HT1080 (cell line): ENCODE measurements at places on chromosomes 4 and X. TPM values are rescaled to one million over a fixed set of nuclear protein-coding genes. Genes with fewer than 3 reads are reported as not detected.

DNA sequence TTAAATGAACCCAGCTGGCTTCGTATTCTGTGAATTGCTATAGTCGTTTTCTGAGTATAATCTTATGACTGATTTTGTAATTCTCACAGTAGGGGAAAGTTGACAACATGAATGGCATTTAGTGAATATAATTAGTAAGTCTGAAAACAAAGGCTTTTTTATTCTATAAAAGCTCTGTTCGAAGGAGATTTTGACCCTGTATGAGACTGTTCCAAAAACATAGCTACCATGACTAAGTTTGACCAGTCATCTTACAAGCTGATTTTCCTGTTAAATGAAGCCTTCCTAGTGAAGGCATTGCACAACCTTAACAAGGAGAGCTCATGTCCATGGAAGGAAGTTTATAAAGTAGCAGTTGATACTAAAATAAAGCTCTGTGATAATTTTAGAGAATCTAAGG lies 242.3 kb downstream of the RPA4 start:
- peak; percentile 17 for DNase-seq

- DNase-seq: no peak
Measured at GRCh38 chrX:68249903-68250302, 183.4 kb downstream of the OPHN1 start.

- DNase-seq: no peak
Measured at GRCh38 chrX:155876704-155877103, 4.4 kb upstream of the VAMP7 start.

GRCh38 chrX:40651620-40652223 lies 4.4 kb upstream of the CXorf38 start:
- DNase-seq: peak; percentile 29

LPAR4 gene
- 0.40 TPM in 1 of 2 replicates, not detected in the other for total RNA-seq

GRCh38 chr4:24130637-24131036 lies 240.8 kb upstream of the PPARGC1A start:
- no peak for DNase-seq

DNA sequence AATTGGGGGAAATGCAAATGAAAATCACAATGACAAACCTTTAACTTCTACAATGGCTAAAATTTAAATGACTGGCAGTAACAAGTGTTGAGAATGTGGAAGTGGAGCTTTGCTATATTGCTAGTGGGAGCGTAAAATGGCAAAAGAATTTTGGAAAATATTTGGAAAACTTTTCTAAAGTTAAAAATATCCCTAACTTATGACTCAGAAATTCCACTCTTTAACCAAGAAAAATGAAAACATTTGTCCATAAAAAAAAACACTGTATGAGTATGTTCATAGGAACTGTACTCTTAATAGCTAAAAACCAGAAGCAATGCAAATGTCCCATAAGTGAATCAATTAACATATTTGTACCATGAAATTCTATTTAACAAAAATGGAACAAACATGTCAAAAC lies 3.6 kb downstream of the TBCK start:
- no peak for DNase-seq

DNA sequence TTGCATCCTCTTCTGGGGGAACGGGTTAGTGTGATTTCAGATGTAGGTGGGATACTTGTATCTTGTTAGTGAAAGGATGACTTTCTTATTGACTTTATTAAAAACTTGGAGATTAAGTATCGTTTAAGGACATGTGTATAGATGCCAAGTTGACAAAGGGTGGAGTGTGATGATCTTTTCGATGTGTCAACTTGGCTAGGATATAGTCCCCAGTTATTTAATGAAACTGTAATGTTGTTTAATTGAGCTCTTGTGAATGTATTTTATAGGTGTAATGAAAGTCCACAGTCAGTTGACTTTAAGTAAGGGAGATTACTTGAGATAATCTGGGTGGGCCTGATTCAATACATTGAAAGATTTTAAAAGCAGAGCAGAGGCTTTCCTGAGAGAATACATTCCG lies 127.0 kb downstream of the AASDH start:
- no peak for DNase-seq

DNA sequence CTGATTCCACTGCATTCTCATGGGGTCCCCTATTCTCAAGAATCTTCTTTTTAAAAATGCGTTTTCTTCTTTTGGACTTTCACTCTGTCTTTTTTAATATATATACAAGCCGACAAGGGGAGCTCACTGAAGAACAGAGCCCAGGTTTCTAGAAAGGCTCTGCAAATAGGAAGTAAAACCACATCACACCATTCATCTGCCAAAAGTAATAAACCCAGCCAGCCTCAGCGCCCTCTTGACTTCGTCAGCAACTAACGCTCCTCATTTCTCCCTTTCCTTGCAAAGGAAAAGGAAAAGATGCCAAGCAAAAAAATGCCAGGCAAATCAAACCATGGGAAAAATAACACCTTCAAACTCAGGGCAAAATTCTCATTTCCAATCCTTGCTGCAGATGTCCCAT lies 136.4 kb downstream of the HHIP start:
- DNase-seq: no peak

DNA sequence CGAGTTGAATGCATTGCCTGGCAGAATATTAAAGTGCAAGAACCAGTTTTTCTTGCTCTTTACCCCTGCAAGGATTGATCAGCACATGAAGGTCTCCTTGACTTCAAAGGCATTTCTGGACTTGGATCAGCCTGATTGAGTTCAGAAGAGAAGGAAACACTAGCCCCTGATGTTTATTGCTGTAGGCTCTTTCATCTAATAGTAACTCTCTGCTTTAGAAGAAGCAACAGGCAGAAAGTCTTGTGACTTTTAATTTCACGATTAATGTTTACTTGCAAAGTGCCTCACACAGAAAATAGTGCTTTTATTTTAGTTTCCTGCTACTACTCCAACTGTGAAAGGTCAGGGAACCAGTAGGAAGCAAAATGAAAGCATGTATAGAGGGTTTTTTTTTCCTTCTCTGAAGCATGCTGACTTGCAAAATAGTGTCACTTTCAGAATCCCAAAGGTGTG lies 69.1 kb downstream of the PCDH7 start:
- no peak for DNase-seq

ZFYVE28 gene
- total RNA-seq: 5.0 and 5.4 TPM in 2 replicates

DNA sequence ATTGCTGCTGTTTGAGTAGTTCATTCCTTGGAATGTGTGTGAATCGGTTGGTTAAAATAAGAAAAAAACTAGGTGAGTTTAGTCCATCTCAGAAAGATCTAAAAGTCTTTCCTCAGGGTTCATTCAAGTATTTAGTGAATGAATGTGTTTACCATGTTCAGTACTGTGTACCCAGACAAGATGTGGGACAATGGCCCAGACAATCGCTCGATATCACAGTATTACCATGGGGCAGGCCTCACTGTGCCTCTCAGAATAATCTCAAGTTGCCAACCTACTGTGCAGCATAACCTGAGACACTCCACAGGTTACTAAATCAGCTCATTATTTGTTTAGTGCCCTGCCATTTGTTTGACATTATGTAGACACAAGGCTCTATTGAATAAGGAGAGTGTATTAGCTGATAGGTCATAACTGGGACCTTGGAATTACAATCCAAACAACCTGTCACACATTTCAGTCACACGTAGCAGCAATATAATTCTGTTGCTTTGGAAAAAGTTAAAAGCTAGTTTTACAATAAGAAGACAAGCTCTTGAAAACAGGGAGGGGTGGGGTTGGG lies 24.9 kb upstream of the AMOT start:
- DNase-seq: no peak

ETDB gene
- total RNA-seq: not detected in 2 replicates

MSX1 gene
- 34.9 and 47.1 TPM in 2 replicates for total RNA-seq

DNA sequence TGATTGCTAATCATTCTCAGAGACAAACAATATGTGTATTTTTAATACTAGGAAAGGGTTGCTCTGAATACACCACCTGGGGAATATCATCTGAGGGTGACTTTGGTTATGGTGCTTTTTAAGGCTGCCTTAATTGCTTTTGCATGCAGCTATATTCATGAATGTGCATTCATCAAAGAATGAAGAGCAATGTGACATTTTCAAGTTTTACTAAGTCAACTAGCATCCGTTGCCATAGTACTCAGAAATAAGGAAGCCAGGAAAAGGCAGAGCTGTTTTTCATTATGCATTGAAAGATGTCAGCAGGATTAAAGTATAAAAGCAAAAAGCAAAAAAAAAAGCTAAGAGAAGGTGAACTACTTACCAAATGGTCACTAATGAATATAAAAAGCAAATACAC lies 67.4 kb upstream of the PCDH18 start:
- no peak for DNase-seq

RBM46 gene
- total RNA-seq: not detected in 2 replicates

DNA sequence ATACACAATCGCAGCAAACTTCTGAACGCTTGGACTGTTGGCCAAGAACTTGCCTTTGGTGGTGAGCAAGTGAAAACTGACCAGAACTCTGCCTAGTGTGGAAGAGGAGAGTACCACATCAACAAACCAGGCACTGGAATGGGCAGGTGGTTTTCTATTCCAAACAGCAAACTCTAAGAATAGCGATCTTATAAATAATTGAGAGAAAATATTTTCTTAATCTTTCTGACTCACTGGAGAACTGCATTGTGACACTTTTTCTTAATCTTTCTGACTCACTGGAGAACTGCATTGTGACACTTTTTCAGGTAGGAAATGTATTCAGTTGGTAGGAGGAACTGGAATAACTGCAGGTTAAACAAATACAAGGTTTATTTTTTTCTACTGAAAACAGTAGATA lies 57.0 kb upstream of the SORBS2 start:
- no peak for DNase-seq

DNA sequence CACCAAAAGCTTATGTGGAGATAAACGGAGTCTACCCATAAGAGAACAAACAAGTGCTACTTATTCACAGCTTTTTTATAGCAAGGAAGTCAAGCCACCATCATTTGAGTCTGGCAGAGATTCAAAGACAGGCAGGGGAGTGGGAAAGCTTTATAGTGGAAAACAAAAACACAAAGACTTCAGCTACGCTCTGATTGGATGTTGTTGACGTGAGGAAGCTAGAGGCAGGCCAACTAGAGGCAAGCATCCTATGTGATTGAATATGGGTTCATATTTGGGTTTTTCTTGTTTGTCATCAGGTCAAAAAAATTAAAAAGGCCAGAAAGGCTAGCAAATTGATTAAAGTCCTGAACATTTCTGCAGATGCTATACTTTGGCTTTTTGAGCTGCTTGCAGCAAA lies 719 bp upstream of the TCEAL4 start:
- no peak for DNase-seq

- DNase-seq: peak; percentile 55
Measured at GRCh38 chrX:35682476-35682875, 115.7 kb upstream of the MAGEB16 start.

- DNase-seq: peak; percentile 37
Measured at GRCh38 chr4:118076958-118077766, 42.9 kb downstream of the NDST3 start.

DNA sequence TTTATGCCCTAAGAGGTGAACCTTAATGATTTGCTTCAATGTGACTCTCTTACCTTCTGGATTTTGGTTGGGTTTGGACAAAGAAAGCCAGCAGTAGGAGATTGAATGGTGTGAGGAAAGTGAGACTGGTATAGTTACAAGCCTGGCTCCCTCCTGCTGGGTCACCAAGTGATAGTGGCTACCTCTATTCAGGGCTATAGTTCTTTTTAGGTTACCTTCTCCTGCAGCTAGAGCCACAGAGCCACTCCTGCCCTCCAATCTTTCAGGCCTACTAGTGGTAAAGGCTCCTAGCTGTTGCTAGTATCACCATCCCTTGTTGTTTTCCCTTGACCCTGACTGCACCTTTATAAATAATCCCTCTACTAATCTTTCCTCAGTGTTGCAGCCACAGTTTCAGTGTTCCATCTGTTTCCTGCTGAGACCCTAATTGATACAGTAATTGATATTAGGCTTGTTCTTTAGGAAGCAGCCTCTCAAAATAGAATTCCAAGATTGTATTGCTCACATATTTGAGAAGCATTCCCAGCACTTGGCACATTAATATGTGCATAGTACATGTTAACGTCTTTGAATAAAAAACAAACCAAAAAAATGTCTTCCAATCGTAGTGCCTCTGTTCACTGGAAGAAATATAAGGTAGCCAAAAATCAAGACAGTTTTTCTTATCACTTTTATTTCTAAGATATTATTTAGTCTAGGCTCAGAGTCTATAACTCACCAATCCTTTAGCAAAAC lies 82.3 kb downstream of the SRPX start:
- DNase-seq: no peak

GRCh38 chr4:5660185-5660584 lies 48.2 kb downstream of the EVC2 start:
- no peak for DNase-seq

GRCh38 chr4:88178626-88179231 lies 20.3 kb upstream of the ABCG2 start:
- DNase-seq: no peak

DNA sequence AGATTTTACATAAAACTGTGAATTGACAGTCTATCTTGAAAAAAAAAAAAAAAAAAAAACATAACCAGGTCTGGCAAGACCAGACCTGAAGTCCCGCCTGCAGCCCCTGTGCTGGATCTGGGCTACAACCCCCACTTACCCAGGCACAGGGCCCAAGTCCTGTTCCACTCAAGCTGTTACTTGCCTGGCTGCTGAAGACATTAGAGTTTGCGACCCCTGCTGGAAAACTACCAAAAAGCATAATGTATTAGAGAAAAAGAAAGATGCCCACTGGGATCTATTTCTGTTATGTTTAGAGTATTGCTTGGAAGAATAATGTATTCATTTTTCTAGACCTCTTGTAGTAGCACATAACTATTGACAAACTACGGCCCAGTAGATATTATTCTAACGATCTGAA lies 4.7 kb downstream of the HS3ST1 start:
- DNase-seq: peak; percentile 27

DNA sequence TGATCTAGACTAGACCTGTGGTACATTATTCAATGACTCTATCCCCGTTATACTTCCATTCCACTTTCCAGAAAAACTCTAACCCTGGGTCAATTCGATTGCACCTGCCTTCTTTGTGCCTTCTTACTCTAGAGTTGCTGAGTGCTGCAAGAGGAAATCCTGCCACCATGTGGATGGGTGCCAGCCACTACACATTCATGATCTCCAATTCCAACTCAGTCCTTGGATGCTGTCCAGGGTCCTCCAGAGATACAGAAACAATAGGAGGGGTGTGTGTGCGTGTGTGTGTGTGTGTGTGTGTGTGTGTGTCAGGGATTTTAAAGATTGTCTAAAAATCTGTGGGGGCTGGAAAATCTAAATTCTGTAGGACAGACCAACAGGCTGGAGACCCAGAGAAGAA lies 42.9 kb upstream of the INTS6L start:
- DNase-seq: peak; percentile 70

RAB9B gene
- total RNA-seq: 0.63 and 0.68 TPM in 2 replicates

DNA sequence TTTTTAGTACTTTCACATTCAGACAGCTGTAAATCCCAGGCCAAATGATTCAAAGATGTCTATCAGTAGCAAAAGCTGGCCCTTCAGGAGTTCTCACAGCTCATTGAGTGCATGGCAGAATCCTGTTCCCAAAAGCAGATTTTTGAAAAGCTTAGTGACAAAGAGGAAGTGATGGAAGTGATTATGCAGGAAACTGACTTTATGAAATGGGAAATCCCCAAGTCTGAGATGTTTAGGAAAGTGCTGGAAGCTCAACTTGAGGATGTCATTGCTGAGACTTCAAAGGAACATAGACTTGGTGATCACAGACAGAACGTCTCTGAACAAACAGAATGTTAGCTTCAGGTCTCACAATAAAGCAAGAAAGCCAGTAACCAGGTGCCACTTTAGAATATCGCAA lies 51.0 kb upstream of the CFAP47 start:
- no peak for DNase-seq

- no peak for DNase-seq
Measured at GRCh38 chr4:6217716-6218381, 17.5 kb upstream of the JAKMIP1 start.
